Stimulated activated CD8-positive, alpha-beta memory T cell treated with anti-CD3 and anti-CD28 coated beads, Interleukin-7, amount 100 ng/mL, for 24 hours (primary cell): ENCODE measurements at places on chromosomes 13 and 19.

GRCh38 chr13:86425170-86425815 is 626.1 kb upstream of the SLITRK6 start:
- no peak for DNase-seq

DNA sequence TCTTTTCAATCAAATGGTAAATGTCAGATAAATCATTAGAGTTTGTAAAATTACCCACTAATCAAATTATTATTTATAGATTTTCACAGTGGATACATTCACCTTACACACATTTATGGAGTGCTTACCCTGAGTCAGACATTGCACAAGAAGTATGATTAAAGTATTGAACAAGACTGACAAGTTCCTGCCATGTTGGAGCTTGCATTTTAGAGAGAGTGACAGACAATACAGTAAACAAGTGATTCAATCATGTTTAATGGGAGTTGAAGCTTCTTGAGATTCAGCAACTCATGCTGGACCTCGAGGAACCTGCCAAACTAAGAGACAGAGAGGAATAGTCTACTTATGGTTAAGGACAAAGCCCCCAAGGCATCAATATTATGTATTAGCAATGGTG is 487.8 kb downstream of the PCDH17 start:
- no peak for DNase-seq

- no peak for DNase-seq
Measured at GRCh38 chr13:110318920-110319319, 11.8 kb downstream of the COL4A2 start.

GRCh38 chr19:5109560-5109959 is 140.6 kb downstream of the KDM4B start:
- DNase-seq, result no peak

DNA sequence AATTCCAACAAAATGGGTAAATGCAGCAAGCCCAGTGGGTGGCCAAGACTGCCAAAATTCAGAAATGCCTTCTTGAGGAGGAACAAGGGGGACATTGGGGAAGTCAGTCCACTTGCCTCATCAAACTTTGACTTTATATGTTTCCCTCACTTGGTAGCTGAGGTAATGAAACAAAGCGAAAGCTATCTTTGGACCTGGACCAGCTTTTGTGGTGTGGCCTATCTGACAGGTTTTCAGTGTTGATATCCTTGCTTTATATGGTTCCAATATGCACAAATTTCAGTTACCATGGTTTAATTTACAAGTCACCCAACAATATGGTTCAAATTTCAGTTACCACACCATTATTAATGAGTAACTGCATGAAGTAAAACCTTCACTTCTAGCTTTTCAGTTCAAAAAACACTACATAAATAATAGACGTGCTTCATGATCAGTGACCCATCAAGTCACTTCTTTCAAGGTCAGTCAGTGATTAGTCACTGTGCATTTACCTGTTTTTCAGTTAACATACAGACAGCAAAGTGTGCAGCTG is 17.7 kb upstream of the POU4F1 start:
- DNase-seq, result no peak

DNA sequence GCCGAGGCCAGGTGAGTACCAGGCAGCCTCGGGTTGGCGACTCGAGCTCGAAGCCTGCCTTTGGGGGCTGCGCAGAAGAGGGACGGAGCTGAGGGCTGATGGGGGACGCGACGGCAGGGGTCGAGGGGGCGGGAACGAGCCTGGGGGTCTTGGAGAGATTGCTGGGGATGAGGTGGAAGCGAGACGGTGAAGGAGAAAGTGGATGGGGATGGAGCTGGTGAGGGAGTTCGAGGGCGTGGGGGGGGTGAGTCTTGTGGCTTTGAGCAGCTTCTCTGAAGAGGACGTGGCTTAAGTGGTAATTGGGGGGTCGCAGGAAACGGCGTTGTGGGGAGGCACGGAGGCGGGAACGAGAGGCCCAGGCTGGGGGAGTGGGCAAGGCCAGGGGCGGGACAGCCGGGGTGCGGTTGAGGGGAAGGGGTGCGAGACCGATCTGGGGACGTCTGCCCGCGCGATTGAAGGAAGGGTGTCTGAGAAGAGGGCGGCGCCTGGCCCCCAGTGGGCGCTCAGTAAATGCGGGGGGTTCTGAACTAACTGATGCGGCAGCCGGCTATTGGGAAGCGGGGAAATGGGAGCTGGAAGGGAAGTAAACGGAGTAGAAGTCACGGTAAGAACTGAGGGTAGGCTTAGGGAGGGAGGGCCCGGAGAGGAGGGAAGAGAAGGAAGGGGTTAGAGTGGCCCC is 426 bp downstream of the MYO9B start:
- DNase-seq, result no peak

- DNase-seq, result no peak
Measured at GRCh38 chr13:25247360-25247759, 39.9 kb downstream of the MTMR6 start.

DNA sequence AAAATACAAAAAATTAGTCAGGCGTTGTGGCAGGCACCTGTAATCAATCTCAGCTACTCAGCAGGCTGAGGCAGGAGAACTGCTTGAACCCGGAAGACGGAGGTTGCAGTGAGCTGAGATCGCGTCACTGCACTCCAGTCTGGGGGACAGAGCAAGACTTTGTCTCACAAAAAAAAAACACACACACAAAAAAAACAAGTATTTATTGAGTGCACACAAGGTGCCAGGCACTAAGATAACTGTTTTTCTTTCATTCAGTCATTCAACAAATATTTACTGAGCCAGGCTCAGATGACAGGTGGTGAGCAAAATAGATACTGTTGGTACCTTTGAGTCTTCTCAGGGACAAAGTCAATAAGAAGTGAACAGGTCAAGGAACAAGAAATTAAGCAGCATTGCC is 6.3 kb downstream of the CIB3 start:
- DNase-seq, result no peak

GRCh38 chr19:6271721-6272410 is 7.9 kb downstream of the MLLT1 start:
- no peak for DNase-seq

- no peak for DNase-seq
Measured at GRCh38 chr13:20461481-20461859, 64.2 kb downstream of the CRYL1 start.

DNA sequence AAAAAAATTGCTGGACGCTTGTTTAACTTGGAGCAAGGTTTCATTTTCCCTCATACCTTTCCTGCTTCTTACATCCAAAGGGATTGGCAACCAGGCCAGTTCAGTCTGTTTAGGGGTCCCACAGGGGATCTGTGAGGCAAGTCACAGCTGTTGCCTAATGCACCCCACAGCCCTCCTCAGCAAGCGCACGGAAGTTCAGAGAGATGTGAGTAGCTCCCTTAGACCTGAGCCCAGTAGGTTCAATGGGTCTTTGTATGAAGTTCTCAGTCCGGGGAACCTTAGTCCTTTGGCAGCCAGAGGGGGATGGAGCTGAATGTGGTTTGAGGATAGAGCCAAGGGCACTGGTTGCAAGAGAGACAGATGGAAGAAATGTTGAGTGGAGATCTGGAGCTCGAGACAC is 13.0 kb downstream of the SAMD4B start:
- DNase-seq, result no peak

GRCh38 chr13:31322026-31322425 is 122.3 kb downstream of the B3GLCT start:
- DNase-seq, result no peak

DNA sequence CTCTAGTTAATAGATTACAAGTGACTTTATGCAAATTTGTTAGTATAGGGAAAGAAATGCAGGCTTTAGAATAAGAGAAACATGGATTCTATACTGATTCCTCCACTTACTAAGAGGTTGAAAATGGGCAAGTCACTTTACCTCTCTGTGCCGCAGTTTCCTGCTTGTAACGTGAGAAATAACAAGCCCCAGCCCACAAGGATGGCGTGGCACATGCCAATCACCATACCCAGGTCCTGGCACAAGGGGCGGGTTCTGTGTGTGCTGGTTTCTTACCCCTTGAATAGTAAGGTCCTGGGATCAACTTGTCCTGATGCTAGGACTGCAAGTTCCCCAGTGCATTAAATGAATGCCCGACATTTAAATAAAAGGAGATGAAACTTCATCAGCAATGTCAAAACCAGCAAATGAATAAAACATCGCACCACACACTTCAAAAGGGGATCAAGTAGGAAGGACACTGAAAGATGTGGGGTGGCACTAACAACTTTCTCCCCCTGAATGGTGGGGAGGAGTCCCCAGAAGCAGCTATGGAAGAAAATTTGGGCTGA is 7.9 kb upstream of the SIGLEC9 start:
- no peak for DNase-seq

GRCh38 chr19:55778331-55778730 is 9.4 kb downstream of the RFPL4AL1 start:
- no peak for DNase-seq

- DNase-seq, result no peak
Measured at GRCh38 chr19:16496613-16496983, 404 bp downstream of the C19orf44 start.

GRCh38 chr19:35811317-35812219 is 1.1 kb downstream of the PRODH2 start:
- DNase-seq, result no peak

DNA sequence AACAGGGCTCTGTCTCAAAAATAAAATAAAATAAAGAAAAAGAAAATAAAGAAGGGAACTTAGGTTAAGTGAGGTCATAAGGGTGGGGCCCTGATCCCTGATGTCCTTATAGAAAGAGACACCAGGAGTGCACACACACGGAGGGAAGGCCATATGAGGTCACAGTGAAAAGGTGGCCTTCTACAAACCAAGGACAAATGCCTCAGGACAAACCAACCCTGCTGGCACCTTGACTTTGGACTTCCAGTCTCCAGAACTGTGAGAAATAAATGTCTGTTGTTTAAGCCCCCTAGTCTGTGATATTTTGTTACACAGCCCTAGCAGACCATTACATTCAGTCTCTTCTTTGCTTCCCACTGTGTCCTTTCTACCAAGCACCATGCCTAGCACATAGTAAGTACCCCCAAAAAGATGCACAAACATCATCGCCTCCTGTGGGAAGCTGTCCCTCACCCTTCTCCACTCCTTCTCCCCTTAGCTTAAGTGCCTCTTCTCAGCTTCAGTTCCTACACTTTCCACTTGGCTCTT is 8.4 kb upstream of the ZBTB32 start:
- no peak for DNase-seq

DNA sequence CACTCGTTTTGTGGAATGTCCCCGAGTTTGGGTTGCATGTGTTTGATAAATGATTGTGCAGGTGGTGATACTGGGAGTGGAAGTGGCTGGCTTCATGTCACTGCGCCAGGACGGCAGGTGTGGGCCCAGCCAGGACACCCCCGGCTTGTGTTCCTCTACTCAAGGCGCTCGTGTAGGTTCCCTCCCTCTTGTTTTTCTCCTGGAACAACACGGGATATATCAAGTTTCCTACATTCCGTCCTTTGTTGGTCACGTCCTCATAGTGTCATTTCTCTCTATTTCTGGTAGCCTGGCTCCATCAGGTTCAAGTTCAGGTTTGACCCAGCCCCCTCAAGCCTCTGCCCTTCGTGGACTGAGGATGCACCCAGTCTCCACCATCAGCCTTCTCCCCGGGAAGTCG is 16.3 kb downstream of the IL17D start:
- no peak for DNase-seq

DNA sequence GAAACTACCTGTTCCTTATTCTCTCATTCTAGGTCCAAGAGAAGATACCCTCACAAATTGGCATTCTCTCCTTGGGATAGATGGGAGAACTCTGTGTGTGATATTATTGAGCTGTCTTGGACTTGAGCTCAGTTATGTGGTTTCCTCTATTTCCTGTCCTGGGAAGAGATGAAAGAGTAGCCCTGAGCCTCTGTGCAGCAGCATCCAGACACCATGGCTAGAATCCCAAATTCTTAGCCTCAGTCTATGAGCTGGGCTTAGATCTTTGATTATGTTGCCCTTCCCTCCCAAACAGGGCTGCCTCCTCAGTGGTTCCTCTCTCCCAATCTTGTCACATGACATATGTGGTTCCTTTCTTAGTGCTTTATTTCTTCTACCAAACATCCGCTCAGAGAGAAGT is 290.7 kb downstream of the SPRY2 start:
- no peak for DNase-seq

DNA sequence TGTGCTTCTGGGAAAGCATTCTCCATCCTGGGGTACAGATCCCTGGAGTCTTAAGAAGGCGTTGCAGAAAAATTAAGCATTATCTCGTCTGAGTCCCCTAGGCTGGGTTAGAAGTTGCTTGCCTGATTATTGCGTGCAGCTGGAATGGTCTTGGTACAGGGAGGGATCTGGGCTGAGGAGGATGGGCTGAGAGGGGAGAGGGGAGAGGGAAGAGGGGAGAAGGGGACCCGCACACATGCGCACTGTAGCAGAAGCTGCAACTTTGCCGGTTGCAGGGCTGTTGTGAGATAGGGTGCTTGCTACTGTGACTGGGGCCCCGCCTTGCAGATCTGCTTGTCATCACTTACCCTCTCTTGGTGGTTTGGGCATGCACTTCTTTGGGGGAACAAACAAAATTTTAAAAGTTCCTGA is 316.8 kb downstream of the DLEU7 start:
- DNase-seq, result no peak

DNA sequence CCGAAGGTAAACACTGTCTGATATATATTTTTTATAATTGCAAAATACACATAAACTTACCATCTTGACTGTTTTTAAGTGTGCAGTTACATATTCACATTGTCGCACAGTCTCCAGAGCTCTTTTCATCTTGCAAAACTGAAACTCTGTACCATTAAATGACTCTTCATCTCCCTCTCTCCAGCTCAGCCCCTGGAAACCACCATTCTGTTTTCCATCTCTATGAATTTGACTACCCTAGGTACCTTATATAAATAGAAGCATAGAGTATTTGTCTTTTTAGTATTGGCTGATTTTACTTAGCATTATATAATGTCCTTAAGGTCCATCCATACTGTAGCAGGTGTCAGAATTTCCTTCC is 45.8 kb downstream of the LRCH1 start:
- DNase-seq, result no peak

GRCh38 chr13:33787051-33787591 is 30.8 kb upstream of the RFC3 start:
- no peak for DNase-seq

DNA sequence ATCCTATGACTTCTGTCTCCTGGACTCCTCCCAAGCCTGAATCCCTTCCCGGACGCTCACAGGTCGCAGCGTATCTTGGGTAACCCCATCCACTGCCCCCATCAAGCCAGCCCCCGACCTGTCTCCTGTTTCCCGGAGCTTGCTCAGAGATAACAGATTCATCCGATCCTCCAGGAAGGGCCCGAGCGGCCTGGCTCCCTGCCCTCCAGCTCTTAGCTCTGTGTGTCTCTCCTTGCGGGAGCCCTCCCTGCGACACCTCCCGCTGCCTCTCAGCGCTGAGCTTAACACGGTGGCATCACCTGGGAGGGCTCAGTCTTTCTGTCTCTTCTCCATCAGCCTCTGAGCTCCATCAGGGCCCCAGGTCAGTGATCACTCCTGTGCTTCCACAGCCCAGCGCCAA is 4.3 kb upstream of the TMEM255B start:
- no peak for DNase-seq

- no peak for DNase-seq
Measured at GRCh38 chr13:72638059-72638815, 89.2 kb downstream of the MZT1 start.

- DNase-seq, result no peak
Measured at GRCh38 chr19:43551399-43552197, 18.6 kb downstream of the ZNF575 start.
